ENCODE measurements at places on chromosomes 13 and 19.

- DNase-seq, result no peak
Observed at GRCh38 chr19:30605333-30605732, 233.1 kb downstream of the ZNF536 start.

DNA sequence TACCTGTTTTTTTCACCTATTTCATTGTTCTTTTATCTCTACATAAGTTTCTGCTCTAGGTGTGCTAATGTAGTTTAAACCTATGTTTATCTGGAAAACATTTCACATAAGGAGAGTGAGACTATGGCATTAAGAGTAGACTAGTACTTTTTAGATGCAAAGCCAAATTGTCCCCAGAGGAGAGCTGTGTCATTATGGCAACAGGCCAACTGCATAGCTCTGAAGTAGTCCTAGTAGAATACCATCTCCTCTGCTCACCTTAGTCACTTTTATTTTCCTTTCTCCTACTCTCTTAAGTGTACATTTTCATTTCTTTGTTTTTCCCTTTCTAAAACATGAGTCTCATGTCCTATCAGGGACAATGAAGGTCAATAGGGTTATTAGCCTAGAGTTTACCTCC is 123.1 kb downstream of the ITGBL1 start:
- DNase-seq, result no peak

GRCh38 chr13:64688893-64689677 is 2541.1 kb downstream of the PCDH9 start:
- no peak for DNase-seq

DNA sequence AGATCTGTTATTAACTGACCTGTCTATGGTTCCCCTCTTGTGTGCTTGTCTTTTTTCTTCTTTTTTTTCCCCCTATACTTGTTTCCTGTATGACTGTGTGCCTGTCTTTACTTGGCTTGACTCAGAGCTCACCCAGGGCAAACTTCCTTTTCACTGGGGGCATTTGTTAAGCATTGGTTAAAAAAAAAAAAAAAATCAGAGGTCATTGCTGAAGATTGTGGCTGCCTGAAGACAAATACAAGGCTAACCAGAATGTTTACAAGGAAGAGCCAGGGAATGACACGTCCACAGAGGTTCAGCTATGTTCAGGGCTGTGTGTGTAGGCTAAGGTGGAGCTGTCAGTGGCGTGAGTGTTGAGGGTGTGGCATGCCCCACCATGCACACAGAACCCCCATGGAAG is 47.1 kb downstream of the LNX2 start:
- no peak for DNase-seq

GRCh38 chr19:50729894-50730293 is 6.7 kb downstream of the CLEC11A start:
- no peak for DNase-seq

GRCh38 chr19:50567882-50568727 is at the start of gene LRRC4B:
Gene LRRC4B (minus strand): TSS chr19:50568435. CDS start chr19:50548838, 19,597 bp downstream.
- no peak for DNase-seq

- no peak for DNase-seq
Observed at GRCh38 chr13:100512422-100512821, 76.2 kb downstream of the GGACT start.

GRCh38 chr19:49337267-49338022 is 2.2 kb downstream of the CD37 start:
- no peak for DNase-seq

DNA sequence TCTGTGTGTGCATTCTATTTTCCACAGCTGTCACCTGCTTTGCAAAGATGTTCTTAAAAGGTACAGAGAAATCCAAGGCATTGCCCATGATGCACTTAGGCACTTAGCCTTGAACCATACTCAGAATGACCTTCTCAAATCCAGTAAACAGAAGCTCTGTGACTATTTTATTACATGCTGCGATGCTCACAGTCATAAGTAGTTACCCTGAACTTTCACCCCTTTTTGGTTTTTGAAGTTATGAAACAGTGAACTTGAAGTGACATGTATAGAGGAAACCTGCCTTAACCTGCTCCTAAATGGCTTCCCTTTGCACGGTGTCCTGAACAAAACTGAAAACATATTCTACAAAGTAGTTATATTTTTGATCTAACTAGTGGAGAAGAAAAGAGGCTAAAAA is 100.4 kb downstream of the SLC10A2 start:
- no peak for DNase-seq

GRCh38 chr13:46077265-46077664 is 24.7 kb upstream of the ZC3H13 start:
- DNase-seq, result no peak

DNA sequence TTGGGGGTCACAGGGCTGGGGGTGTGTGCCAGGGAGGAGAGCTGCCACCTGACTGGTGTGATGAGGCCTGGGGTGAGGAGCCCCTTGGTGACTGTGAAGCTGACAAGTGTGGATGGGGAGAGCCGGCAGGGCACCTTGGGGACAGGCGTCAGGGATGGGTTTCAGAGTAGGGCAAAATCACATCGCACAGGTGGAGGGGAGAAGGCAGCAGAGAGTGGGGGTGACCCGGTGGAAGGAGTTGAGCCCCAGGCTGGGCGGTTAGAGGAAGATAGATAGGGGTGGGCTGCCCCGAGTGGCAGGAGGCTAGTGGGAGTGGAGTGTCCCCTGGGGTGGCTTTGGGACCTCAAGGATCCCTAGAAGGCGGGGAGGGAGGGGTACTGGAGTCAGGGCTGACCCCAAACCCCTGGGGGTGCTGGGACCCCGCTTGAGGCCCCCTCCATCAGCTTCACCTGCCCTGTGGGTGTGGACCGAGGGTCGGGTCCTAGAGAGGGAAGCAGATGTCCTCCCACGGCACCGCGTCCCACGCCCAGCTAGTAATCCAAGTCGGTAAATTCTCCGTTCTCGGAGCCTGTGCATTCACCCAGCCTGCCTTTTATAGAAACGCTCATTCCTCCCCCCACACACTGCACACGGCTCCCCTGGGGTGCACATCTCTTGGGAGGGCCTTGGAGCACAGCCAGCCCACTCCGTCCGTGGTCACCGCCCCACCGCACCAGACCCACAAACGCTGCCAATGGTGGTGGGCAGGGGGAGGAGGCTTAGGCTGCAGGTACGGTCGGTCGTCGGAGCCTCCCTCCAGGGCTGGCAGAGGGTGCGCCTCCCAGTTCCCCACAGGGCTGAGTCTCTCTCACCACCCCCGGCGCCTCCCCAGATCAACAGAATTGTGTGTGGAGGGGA is 2.4 kb downstream of the CTXN1 start:
- DNase-seq, result no peak

- DNase-seq, result no peak
Observed at GRCh38 chr13:39052944-39053343, 14.7 kb downstream of the NHLRC3 start.

All from tibial nerve (tissue), 4 donors.